ENCODE measurements at places on chromosomes 6 and 20.
A peak's percentile ranks its signal among the peaks of the same experiment; 100 is the strongest.

- no peak for DNase-seq
Observed at GRCh38 chr6:33248643-33248931, 23.1 kb downstream of the VPS52 start.

- no peak for DNase-seq
Observed at GRCh38 chr6:4940416-4940815, 63.4 kb downstream of the RPP40 start.

DNA sequence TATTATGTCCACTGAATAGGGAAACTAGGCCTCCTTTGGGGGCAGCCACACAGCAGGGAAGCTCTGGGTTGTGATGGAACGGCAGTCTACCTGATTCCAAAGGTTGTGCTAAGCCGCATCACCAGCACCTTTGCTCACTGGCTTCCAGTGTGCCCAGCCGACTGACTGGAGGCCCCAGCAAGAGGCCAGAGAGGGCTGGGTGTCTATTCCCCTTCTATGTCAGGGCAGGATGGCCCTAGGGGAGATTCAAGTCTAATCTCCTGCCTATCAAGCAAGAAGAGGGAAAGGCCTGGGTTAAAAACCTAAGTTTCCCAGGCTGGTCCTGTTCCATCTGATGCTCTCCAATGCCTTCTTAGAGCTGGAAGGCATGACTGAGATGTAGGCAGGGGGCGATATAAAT, 53.6 kb downstream of the JPH2 start:
- DNase-seq: no peak

- DNase-seq: no peak
Observed at GRCh38 chr6:159493898-159494585, 199.0 kb downstream of the SOD2 start.

- DNase-seq: no peak
Observed at GRCh38 chr6:110687326-110687725, 127.9 kb downstream of the CDK19 start.

DNA sequence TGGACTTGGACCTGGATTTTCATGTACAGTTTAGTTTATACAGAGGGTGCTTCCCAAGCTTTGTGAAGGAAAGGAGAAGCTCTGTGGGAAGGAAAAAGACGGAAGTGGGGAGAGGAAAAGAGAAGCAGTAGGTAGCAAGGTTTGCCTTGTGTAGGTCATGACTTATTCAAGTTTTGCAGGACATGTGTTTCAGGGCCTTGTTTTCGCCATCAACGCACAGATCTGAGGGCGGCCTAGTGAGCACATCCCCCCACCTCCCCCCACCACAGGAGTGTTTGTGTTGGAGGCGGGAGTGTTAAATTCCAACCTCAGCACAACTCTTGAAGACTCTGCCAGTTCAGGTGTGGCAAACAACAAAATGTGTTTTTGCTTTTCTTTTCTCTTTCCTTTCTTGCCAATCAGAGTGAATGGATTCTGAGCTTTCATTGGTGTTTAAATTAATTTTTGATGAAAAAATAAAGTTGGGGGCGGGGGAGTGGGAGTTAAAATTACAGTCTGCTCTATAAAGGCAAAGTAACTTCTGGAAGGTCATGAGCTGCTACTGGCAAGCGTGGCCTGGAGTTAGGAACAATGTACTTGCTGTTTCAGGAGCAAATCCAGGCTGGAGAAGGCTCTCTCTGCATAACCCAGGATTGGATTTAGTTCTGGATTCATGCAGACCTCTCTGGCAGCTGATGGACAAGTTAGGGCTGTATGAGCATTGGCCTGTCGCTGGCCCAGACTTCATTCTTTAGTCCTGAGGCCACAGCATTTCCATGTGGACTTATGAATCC, 338.5 kb downstream of the CD83 start:
- no peak for DNase-seq

GRCh38 chr20:41363601-41364000, 3.0 kb downstream of the EMILIN3 start:
- no peak for DNase-seq

DNA sequence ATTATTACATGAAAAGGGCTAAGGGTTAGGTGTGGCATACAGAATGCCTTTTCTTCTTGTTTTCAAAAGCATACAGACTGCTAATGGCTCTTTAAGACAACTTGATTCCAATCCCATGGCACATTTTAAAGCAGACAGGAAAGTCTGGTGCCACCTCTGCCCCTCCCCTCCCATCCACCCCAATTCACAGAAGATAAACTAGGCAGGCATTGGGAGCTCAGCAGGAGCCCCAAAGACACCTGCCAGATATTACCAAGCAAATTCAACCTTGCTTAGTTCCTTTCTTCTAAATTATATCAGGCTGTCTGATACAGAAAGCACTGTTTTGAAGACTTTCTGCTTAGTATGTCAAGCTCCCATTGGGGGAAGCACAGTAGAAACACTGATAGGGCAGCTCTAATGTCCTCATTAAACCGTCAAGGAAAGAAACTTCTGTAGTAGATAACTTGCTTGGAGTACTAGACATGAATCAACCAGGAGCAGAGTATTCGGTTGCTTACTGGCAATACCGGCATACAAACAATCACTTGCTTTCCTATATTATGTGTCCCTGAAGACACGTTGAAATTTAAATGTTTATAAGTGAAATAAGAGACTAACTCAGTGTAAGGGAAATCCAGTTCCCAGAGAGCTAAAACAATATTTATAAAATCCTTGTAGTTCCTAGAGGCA, 13.0 kb downstream of the SESN1 start:
- no peak for DNase-seq

DNA sequence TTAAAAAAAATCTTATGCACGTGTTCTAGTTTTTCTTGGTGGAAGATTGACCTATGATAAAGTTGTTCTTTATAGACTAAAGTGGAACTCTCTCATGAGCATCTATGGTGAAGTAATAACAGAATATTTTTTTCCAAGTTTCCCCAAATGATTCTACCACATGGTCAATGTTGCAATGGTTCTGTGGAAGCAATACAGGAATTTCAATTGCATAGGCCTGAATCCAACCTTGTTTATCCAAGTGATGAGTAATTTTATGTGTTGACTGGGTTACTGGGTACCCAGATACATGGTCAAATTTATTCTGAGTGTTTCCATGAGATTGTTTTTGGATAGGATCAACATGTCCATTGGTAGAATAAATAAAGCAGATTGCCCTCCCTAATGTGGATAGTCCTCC, 581.5 kb downstream of the MMUT start:
- no peak for DNase-seq

GRCh38 chr20:59024111-59024530, 4.9 kb downstream of the TUBB1 start:
- no peak for DNase-seq

DNA sequence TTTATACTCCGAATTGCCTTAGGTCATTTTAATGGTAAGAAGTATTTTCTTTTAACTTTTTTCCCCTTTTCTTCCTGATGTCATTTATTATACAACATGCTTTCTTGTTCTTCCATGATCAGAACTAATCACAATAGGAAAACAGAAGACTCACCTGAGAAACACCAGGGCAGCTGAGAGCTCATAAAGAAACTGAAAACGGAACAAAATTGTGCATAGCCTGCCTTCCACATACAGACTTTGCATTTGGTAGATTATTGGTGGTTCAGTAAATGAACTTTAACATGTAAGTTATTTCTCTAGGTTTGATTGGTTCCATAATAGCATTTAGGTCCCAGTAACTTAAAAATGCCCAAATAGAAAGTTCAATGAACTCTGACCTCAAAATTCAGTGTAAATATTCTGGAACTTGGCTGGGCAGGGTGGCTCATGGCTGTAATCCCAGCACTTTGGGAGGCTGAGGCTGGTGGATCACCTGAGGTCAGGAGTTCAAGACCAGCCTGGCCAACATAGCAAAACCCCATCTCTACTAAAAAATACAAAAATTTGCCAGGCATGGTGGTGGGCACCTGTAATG, 161.1 kb upstream of the DTNBP1 start:
- no peak for DNase-seq

- DNase-seq: no peak
Observed at GRCh38 chr20:58716476-58717277, 24.1 kb downstream of the NPEPL1 start.

GRCh38 chr20:13349235-13349604, 128.1 kb downstream of the ISM1 start:
- DNase-seq: no peak

DNA sequence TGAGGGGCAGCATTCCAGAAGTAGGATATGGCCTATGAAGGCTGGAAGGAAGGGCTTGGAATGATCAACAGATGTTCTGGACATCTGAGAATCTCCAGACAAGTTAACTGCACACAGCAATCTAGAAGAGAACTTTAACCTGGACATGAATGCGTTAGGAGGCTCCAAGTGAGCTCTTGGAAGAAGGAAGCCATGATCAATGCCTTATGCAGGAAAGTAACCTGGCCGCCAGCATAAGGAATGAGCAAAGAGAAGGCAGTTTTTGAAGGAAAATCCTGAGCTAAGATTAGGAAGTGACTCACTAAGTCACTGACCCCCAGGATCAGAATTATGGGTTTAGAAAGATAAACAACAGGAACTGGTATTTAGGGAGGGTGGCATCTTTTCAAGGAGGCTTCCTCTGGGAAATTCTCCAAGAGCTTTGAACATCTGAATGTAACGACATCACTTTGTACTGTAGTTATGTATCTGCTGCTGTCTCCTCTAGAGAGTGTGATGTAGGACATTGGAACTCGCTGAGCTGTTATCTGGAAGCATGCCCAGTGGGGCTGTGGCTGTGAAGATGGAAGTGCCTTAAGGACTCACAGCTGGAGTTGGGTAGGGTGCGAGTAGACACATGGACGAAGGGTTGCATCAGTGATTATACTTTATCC, 236.8 kb downstream of the PACRG start:
- DNase-seq: no peak

- no peak for DNase-seq
Observed at GRCh38 chr20:35404614-35405259, 7.0 kb downstream of the UQCC1 start.

DNA sequence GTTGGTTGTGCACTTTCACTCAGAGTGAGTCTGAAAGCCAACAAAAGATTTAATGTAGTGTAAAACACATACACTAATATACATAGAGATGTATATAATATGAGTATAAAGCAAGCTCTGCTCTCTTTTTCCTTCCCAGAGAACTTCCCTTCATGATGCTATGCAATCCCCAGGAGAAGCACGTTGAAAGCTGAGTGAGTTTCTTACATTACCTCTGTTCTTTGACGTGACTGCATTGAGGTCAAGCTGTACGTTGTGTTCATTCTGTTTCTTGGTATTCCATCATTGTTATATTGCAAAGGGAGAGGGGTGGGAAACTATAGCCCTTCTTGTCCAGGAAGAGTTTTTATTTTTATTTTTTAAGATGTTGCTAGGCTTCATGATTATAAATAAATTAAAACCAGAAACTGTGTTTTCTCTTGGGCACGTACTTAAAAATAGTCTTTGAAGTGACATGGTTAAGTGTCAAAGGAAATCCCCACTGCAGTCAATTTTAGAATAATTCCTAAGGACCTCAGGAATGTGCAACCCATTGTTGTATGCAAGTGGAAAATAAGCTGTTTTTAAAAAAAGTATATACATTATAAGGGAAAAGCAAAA, 651.0 kb downstream of the CD109 start:
- DNase-seq: no peak

GRCh38 chr6:53441035-53441493, 92.3 kb upstream of the ELOVL5 start:
- DNase-seq: no peak

DNA sequence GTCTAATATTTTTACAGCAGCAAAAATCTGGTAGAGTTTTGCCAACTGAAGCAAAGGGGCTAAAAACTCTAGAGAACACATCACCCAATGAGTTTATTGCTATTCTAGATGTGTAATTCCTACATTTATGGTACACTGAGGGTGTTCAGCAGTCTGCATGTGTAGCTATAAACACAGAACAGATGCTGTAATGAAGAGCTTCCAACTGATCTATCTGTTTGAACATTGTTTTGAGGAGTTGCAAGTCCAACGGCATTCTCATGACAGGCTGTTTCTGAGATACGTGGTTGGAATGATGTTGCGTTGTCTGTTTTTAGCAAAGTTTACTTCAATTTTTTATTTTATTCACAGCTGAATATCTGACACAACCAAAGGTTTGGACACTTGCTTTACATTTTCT, 141.2 kb upstream of the RAB32 start:
- no peak for DNase-seq

- peak; percentile 60 for DNase-seq
Observed at GRCh38 chr6:106520711-106521401, 108.4 kb downstream of the RTN4IP1 start.

- DNase-seq: no peak
Observed at GRCh38 chr6:1382883-1383728, 6.3 kb upstream of the FOXF2 start.

DNA sequence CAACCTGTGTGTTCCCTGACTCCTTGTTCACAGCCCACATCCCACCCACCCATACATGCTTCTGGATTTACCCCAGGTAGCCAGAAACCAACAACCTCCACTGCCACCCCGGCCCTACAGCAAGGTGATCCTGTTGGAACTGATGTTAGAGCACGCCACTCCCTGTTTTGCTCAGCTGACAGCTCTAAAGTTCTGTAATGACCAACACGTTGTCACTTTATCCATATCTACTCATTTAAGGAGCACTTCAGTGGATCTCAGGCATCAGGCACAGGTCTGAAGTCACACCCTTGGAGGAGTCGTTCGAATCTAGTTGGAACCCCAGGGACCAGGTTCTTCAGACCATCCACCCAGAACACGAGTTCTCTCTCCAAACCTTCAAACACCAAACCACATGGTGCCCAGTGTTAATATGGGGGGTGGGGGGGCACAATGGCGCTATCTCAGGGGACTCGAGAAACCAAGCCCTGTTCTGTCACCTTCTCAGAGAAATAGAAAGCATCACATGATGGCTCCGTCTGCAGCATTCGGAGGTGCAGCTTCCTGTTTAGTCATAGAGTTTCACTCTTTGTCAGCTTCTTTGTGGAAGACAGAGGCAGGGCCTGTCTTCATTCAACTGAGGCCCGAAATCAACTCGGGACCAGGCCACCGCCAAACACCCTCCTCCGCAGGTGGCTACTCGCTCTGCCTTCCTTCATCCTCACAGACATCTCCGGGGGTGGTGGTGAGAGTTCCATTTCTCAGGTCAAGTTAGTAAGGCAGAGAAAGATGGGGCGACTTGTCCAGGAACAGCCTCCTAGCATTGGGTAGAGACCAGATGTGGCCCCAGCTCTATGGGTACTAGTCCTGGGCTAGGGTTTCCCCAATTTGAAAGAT, 142.2 kb downstream of the NFATC2 start:
- no peak for DNase-seq

GRCh38 chr20:2652724-2653555, 508 bp downstream of the NOP56 start:
- DNase-seq: peak; percentile 17

- no peak for DNase-seq
Observed at GRCh38 chr6:37820718-37821079, 1.2 kb downstream of the ZFAND3 start.

DNA sequence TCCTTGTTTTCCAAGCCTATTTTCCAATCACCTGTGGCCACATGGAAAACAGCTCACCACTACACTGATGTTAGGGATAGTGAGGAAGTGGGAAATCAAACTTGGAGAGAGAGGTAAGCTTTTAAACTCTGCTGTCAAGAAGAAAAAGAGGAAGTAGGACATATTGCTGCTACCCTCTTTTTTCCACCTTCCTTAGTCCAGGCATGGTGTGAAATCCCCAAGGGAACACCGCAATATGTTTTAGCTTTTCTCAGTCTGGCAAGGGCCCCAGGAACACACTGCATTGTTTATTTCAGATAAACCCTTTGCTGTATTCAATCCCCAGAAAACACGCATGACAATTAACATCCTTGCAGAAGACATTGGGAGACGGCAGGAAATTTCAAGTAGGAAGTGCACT, 61.3 kb downstream of the HS3ST5 start:
- DNase-seq: no peak

All from stimulated activated CD8-positive, alpha-beta memory T cell treated with anti-CD3 and anti-CD28 coated beads, Interleukin-4, amount 100 ng/mL, for 1 hour (primary cell).